ENCODE measurements at places on chromosomes 12 and 14.

DNA sequence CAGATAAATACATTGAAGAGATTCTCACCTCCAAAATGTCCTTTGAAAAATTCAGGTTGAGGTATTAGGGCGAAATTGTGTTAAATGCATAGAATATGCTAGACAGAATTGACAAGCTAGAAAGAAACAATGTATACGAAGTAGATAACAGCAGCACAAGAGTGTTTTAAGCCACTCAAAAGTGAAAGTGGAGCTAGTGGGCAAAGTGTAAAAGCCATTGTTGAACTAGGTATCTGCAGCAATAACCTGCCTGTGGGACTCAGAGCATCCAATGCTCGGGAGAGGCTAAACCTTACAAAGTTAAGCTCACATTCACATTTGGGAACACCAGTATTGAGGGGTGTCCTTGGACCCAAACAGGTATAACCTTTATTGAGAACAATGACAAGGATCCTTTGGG, 180.6 kb upstream of the TMPO start:
- DNase-seq = no peak

DNA sequence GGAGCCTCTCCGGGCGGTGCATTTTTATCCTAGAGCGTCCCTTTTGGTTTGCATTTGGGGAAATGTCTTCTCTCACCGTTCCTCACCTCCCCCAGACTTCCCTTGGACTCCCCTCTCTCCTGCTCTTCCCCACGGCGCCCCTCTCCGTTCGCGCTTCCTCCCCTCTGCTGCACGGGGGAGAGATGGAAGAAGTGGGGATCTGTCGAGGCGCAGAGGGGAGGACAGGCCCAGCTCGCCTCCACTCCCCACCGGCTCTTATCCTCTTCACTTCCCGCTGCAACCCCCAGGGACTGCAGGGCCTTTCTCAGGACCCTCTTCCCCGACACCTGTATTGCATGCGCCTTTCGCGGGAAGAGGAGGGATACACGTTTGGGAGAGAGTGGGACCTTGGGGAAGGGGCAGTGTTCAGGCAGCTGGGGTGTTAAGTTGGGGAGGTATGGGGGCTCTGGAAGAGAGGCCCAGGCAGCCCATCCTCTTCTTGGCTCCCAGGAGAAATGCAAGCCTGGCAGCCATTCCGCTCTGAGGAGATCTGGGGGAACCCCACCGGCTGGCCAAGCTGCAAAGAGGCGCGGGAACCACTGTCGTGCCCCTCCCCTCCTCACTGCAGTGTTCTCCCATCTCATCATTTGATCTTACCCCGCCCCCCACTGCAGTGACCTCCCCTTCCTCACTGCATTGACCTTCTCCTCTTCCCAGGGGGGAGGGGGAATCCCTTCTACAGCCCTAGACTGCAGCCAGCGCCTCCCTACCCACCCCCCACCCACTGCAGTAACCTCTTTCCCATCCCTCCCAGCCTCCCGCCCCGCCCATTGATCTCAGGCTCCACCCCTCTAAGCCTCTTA, 788 bp downstream of the ENO2 start:
- DNase-seq = no peak

DNA sequence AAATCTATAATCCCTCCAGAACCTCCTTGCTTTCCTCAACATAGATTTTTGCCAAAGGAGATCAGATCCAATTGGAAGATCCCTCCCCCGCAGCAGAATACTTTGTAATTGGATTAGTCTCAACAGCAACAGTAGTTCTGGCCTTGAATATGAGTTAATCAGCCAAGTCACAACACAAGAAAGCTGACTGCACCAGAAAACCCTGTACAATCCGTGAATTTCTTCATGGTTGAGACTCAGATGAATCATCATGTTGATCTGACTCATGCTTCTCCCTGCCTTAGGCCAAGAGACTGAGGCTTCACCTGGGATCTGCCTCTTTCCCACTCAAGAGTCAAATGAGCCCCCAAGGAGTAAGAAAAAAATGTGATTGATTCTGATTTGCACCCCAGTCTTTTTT, 3.0 kb upstream of the METTL17 start:
- no peak for DNase-seq

DNA sequence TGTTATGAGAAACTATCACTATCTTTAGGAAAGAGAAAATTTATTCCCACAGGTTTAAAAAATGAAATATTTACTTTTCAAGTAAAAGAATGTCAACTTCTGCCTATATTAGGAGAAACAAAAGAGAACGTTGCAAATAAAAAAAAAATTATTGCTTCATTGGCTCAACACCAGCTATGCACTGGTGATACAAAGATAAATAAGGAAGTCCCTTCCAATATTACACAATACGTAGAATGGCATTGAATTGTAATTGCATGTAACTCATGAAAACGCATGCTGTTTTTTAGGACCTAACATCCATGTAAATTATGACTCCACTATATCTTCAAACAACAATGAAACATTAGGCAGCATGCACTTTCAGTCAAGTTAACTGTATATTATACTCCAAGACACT, 56.4 kb upstream of the RERGL start:
- DNase-seq = no peak

DNA sequence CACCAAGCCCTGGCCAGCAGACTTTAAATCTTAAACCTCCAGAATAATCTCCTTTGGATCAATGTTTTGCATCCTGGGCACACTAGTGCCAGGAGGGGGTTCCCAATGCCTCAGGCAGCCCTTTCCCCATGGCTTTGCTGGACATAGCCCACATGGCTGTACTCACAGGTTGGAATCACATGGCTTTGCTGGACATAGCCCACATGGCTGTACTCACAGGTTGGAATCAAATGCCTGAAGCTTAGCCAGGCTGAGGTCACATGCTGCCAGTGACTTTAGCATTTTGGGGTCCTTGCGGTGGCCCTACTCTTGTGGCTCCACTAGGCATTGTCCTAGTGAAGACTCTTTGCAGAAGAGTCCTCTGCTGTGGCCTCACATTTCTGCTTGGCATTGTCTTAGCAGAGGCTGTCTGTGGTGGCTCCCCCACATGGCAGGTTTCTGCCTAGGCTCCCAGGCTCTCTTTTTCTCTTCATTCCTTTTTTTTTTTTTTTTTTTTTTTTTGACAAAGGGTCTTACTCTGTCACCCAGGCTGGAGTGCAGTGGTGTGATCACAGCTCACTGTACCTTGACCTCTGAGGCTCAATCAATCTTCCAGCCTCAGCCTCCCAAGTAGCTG, 13.0 kb downstream of the FLVCR2 start:
- DNase-seq = no peak

GRCh38 chr14:49769581-49770211, 1.7 kb downstream of the KLHDC2 start:
- DNase-seq = no peak

GRCh38 chr12:59344224-59344623, 251.6 kb upstream of the SLC16A7 start:
- no peak for DNase-seq

- DNase-seq = no peak
Observed at GRCh38 chr12:65171870-65172269, 2.5 kb downstream of the LEMD3 start.

GRCh38 chr12:5784462-5785130, 160.5 kb downstream of the ANO2 start:
- no peak for DNase-seq

GRCh38 chr12:96020314-96021003, 14.9 kb downstream of the LTA4H start:
- no peak for DNase-seq

DNA sequence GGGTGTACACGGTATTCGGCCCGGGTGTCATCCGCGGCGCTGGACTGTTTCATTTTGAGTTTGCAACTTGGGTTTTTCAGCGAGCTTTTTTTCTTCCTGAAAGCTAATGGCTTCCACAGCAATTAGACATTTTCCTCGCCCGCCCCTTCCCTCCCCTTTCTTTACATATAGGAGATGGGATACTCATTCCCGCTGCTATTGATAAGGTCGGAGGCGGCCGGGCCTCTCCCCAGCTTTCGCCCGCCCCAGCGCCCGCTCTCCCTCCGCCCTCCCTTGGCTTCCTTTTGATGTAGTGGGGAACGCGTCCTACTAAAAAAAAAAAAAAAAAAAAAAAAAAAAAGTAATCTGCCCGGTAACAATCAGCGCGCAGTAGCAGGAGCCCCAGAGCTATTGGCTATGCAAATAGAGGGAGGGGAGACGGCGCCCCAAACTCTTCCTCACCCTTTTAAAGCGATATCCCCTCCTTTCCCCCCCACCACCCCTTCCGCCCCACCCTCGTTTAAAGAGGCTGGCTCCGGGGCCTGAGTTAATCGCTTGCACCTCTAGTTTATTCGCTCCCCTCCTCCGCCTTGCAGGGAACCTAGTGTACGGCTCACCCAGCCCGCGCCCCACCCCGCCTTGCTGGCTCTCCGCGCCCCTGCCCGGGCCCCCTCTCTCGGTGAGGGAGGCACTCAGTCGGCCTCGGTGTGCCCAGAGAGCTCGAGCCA, 1.7 kb upstream of the CCND2 start:
- peak; percentile 78 for DNase-seq

DNA sequence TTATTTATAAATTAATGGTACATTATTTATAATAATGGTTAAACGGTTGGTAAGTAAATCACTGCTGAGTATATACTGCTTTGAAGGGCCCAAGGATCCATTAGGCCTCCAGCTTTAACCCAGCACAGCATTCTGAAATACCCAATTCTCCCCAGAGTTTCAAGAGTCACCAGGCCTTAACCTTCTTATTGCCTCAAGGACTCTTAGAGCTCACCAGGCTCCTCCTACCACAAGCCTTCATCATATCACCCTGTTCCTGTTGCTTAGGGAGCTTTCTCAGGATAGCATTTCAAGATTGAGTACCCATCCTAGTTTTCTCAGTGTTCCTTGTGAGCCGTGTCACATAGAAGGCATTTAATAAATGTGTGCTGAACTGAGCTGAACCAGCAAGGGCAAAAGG, 242.5 kb downstream of the FBXL14 start:
- no peak for DNase-seq

DNA sequence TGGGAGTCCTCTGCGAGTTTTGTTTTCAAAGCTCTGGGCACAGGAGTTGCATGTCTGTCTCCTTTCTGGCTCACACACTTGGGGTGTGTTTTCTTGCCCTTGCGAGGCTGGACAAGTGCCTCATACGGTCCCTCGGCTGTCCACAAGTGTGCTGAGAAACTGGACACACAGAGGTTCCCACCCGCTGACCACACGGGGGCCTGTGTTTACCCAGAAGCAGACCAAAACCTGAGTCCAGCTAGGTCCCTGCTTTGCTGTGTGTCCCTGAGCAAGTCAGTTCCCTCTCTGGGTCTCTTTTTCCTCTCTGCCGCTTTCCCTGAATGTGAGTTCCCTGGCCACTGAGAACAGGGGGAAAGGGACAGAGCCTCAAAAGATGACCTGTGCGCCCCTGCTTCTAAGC, 678 bp upstream of the OAS2 start:
- DNase-seq = no peak

GRCh38 chr14:106024983-106025604, 498.7 kb downstream of the TMEM121 start:
- DNase-seq = no peak

- no peak for DNase-seq
Observed at GRCh38 chr12:100796621-100797020, 2.0 kb downstream of the ANO4 start.

GRCh38 chr14:21894003-21894897, 220.6 kb upstream of the OR4E1 start:
- DNase-seq = no peak

DNA sequence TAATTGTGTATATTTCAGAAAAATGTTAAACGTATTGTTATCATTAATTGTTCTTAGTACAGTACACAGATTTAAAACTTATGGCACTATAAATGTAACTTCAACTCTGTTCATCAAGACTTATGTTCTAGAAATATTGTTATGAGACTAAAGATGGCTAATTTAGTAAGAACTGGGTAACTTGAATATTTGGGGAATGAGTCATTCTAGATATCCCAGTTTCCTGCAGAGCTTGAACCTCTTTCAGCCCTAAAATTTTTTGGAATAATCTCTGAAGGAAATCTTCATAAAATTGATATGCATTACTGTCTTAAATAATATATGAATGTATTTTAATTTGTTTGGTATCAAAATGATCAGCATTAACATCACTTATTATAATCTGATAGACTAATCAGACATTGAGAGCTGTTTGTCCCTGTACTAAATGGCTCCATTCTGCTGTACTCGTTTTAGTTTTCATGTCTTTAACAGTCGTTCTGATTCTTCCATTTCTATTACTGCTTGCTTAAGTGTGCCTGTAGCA, 87.1 kb downstream of the VEZT start:
- no peak for DNase-seq

DNA sequence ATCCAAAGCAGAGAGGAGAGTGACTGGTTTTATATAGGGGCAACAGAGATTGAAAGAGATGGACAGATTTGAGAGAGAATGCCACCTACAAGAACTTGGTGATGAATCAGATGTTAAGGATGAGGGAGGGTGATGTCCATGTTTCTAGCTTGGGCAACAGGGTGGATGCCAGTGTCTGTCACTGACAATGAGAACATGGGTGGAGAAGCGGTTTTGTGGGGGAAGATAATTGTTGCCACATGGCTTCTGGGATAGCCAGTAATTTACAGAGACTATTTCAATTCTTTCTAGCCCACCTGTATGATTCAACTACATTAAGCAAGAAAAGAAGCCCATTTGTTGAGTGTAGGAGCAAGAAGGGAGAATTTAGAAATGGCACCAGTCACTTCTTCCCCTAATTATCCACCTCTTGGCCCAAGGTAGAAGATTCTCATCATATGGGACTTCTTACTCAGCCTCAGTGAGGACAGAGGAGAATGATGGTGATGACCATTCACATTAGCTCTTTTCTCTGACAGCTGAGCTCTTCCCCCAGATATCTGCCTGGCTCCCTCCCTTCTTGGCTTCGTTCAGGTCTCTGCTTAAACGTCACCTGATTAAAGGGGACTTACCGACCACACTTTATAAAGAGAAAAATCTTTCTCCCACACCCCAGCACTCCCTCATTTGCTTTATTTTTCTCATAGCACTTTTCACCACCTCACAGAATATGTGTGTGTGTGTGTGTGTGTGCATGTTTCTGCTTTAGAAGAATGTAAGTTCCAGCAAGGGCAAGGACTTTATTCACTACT, 117.8 kb downstream of the DUSP6 start:
- DNase-seq = no peak

DNA sequence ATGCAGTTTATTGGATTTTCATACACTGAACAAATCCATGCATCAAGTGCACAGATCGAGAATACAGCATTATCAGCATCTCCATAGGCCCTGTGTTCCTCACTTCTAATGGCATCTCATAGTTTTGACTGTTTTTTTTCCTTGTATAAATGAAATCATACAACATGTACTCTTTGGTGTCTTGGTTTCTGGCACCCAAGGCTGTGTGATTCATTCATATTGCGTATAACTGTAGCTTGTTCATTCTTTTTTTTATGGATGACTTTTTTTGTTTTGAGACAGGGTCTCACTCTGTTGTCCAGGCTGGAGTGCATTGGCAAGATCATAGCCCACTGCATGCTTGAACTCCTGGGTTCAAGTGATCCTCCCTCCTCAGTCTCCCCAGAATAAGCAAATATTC, 14.3 kb downstream of the RASSF8 start:
- no peak for DNase-seq

DNA sequence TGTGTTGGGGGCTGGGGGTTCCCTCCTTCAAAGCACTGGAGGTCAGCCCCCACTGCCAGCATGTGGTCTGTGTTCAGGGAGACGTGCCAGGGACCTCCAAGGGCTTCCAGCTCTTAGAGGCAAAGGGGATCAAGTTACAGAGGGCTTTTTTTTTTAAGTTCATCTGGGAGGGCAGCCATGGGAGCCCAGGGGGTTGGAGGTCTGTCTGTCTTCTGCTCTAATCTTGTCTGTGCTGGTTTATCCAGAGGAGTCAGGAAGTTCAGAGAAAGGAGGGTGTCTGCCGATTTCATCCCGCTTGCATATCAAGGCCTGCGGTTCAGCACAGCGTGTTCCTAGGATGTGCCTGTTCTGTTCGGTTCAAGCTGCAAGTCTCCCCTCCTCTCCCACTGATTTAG, 72.2 kb downstream of the TMEM132C start:
- no peak for DNase-seq

Measured in activated naive CD4-positive, alpha-beta T cell treated with anti-CD3 and anti-CD28 coated beads, Interleukin-2, amount 50 U/mL, for 72 hours (primary cell).